A549 treated with CORT108297 at 1 μM for 4 hours (cell line): ENCODE measurements at places on chromosomes 2 and 18. TPM values are rescaled to one million over a fixed set of nuclear protein-coding genes. Genes with fewer than 3 reads are reported as not detected.

Gene CXCR1
- total RNA-seq, result not detected in 5 replicates

Gene PRSS56
- 0.07 to 0.22 TPM (median 0.15 TPM) in 5 replicates for total RNA-seq

Gene TAF4B
- total RNA-seq, result 4.4 to 5.1 TPM (median 4.6 TPM) in 5 replicates

Gene FNDC4
- 3.3 to 5.3 TPM (median 3.9 TPM) in 5 replicates for total RNA-seq

Gene LIMS3
- not detected in 5 replicates for total RNA-seq

Gene CNGA3
- total RNA-seq, result 0.06 TPM in 1 of 5 replicates, not detected in the others

Gene WNT10A
- total RNA-seq, result 0.05 to 0.18 TPM (median 0.07 TPM) in 5 replicates

Gene FEV
- not detected in 5 replicates for total RNA-seq

Gene C2orf78
- total RNA-seq, result not detected in 5 replicates

Gene MRPS5
- 70.0 to 78.8 TPM (median 76.8 TPM) in 5 replicates for total RNA-seq

Gene FHOD3
- total RNA-seq, result 1.9 to 2.8 TPM (median 2.6 TPM) in 5 replicates

Gene GALNT13
- 8.4 to 10.9 TPM (median 9.5 TPM) in 5 replicates for total RNA-seq

Gene HOXD3
- 0.08 to 0.30 TPM (median 0.18 TPM) in 4 of 5 replicates, not detected in the other for total RNA-seq

Gene HRH4
- not detected in 5 replicates for total RNA-seq

Gene SCN9A
- total RNA-seq, result 2.8 to 5.6 TPM (median 4.5 TPM) in 5 replicates

Gene REG1B
- total RNA-seq, result not detected in 5 replicates

Gene POTEC
- total RNA-seq, result not detected in 5 replicates

Gene TBR1
- 0.01 to 0.07 TPM (median 0.05 TPM) in 4 of 5 replicates, not detected in the other for total RNA-seq

Gene ZNF385B
- total RNA-seq, result 0.20 to 0.21 TPM in 2 of 5 replicates, not detected in the others

Gene VRK2
- 28.1 to 36.5 TPM (median 29.8 TPM) in 5 replicates for total RNA-seq

Gene YES1
- 17.4 to 28.7 TPM (median 22.0 TPM) in 5 replicates for total RNA-seq

Gene C2orf81
- 2.5 to 4.0 TPM (median 3.3 TPM) in 5 replicates for total RNA-seq

Gene ANKRD36C
- total RNA-seq, result 2.5 to 5.4 TPM (median 5.1 TPM) in 5 replicates

Gene ABCG8
- not detected in 5 replicates for total RNA-seq

Gene EPC2
- total RNA-seq, result 9.8 to 10.7 TPM (median 10.1 TPM) in 5 replicates

Gene SGPP2
- 0.21 to 0.33 TPM (median 0.27 TPM) in 5 replicates for total RNA-seq

Gene ELOA2
- total RNA-seq, result not detected in 5 replicates

Gene NMS
- not detected in 5 replicates for total RNA-seq

Gene CFC1
- not detected in 5 replicates for total RNA-seq

Gene RAPGEF4
- total RNA-seq, result 0.14 to 0.54 TPM (median 0.20 TPM) in 5 replicates

Gene SERPINE2
- 183 to 228 TPM (median 201 TPM) in 5 replicates for total RNA-seq

Gene ZAP70
- 0.03 to 0.15 TPM in 2 of 5 replicates, not detected in the others for total RNA-seq

Gene ATOH8
- total RNA-seq, result 5.3 to 10.6 TPM (median 8.1 TPM) in 5 replicates

Gene KCNIP3
- 1.1 to 2.4 TPM (median 1.6 TPM) in 5 replicates for total RNA-seq

Gene SNED1
- total RNA-seq, result 0.18 to 0.62 TPM (median 0.55 TPM) in 5 replicates

Gene ABCG5
- not detected in 5 replicates for total RNA-seq

Gene KRTCAP3
- 0.17 to 0.76 TPM (median 0.62 TPM) in 5 replicates for total RNA-seq

Gene SRD5A2
- total RNA-seq, result 0.01 to 0.05 TPM (median 0.03 TPM) in 4 of 5 replicates, not detected in the other

Gene TXNDC2
- total RNA-seq, result 0.07 to 0.32 TPM (median 0.10 TPM) in 5 replicates

Gene GAREM2
- total RNA-seq, result 5.0 to 10.6 TPM (median 7.4 TPM) in 5 replicates

Gene ZEB2
- total RNA-seq, result 3.4 to 8.0 TPM (median 5.3 TPM) in 5 replicates

Gene OTOF
- total RNA-seq, result 0.05 to 0.15 TPM (median 0.07 TPM) in 5 replicates

Gene NOL4
- total RNA-seq, result not detected in 5 replicates

Gene LYG1
- total RNA-seq, result 0.82 to 2.2 TPM (median 1.4 TPM) in 5 replicates

Gene TBC1D8
- total RNA-seq, result 51.4 to 78.5 TPM (median 73.8 TPM) in 5 replicates

Gene MBP
- total RNA-seq, result 20.7 to 29.7 TPM (median 23.3 TPM) in 5 replicates

Gene SCYGR4
- total RNA-seq, result not detected in 5 replicates

Gene CHST10
- total RNA-seq, result 15.6 to 17.3 TPM (median 16.0 TPM) in 5 replicates

Gene NPHP1
- 6.6 to 8.8 TPM (median 7.2 TPM) in 5 replicates for total RNA-seq

Gene DYSF
- 0.50 to 1.2 TPM (median 0.67 TPM) in 5 replicates for total RNA-seq

Gene CYTIP
- not detected in 5 replicates for total RNA-seq
